Right renal pelvis (tissue), 4 donors: ENCODE measurements at places on chromosomes 11 and 22.

GRCh38 chr11:77568306-77568705, 21.4 kb upstream of the AQP11 start:
- no peak for DNase-seq

DNA sequence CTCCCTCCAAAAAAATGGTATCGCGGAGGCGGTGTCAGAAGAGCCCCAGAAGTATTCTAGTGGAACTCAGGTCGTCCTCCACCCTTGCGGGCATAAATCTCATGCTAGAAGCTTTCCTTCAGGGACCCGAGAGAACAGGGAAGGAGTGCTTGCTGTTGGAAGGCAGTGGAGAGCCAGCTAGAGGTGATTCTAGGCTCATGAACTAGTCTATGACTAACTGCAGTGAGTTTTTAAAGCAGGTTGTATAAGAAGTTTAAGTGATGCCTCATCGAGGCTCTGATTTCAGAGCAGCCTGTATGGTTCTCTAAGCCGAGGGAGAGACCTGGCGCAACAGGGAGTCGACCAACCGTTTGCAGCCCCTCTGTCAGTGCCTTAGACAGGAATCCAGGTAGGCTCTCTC, 85.7 kb downstream of the TBC1D22A start:
- DNase-seq = no peak

DNA sequence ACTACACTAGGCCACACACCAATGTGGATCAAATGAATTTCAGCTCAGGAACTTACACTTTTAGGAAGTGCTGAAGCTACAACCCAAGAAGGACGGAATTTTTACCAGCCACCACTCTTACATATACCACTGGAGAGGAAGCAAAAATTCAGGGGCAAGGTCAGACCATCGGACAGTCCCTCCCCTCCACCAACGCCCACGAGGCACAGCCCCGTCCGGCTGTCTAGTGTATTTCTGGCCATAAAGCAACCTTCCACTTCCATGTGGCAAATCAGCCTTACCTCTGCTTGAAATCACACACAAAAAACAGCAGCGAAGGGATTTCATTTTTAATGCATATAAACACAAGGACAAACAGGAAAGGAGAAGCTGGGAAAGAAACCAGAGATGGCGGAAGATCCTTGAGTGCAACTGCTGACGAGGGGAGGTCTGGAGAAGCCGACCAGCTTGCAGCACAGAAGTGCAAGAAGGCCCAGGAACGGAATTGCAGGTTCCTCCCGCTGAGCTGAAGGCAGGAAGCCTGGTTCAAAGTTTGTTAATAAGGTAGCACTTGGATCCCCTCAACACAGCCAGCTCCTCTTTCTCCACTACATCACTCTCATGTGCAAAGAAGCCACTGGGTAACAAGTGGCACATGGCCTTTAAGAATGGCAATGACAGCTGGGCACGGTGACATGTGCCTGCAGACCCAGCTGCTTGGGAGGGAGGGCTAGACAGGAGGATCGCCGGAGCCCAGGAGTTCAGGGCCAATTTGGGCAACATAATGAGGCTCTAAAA, 71.5 kb downstream of the SHANK2 start:
- no peak for DNase-seq

DNA sequence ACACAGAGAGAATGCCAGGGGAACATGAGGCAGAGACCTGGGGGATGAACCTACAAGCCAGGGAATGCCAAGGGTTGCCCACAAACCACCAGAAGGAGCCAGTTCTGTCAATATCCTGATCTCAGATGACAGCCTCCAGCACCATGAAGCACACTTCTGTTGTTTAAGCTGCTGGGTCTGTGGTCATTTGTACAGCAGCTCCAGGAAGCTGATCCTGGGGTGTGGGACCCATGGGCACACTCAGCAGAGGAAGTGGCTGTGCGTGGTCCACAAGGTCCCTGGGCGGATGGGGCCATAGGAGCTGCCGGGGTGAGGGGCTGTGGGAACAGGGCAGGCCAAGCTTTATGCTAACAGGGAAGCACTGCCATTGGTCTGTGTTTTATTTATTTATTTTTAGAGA, 12.1 kb downstream of the PPM1F start:
- DNase-seq = no peak

DNA sequence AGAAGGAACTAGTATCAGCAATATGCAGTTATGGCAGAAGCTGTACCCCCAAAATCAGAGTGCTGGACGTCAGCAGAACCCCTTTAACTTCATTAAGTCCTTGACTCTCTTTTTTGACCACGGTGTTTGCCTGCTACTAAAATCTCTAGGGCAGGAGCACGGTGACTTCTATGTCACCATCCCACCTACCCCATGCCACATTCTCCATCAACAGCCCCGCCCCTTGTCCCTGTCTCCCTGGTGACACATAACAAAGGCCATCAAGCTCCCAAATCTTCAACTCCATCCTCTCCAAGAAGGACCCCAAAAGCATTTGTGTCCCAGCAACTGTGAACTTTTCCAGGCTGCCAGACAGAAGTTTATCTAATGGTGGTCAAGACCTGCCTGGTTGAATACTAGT, 894 bp downstream of the ADA2 start:
- no peak for DNase-seq

- no peak for DNase-seq
Measured at GRCh38 chr22:46829117-46829891, 66.9 kb downstream of the TBC1D22A start.

DNA sequence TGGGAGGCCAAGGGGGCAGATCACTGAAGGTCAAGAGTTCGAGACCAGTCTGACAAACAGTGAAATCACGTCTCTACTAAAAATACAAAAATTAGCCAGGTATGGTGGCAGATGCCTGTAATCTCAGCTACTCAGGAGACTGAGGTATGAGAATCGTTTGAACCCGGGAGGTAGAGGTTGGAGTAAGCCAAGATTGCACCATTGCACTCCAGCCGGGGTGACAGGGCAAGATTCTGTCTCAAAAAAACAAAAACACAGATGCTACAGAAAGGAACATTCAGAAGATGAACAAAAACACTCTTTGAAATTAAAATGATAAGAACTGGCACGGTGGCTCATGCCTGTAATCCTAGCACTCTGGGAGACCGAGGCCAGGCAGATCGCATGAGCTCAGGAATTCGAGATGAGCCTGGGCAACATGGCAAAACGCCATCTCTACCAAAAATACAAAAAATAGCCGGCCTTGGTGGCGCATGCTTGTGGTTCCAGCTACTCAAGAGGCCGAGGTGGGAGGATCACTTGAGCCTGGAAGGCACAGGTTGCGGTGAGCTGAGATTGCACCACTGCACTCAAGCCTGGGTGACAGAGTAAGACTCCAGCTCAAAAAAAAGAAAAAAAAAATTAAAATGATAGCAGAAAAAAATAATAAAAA, 8.5 kb downstream of the RAB6A start:
- DNase-seq = no peak

DNA sequence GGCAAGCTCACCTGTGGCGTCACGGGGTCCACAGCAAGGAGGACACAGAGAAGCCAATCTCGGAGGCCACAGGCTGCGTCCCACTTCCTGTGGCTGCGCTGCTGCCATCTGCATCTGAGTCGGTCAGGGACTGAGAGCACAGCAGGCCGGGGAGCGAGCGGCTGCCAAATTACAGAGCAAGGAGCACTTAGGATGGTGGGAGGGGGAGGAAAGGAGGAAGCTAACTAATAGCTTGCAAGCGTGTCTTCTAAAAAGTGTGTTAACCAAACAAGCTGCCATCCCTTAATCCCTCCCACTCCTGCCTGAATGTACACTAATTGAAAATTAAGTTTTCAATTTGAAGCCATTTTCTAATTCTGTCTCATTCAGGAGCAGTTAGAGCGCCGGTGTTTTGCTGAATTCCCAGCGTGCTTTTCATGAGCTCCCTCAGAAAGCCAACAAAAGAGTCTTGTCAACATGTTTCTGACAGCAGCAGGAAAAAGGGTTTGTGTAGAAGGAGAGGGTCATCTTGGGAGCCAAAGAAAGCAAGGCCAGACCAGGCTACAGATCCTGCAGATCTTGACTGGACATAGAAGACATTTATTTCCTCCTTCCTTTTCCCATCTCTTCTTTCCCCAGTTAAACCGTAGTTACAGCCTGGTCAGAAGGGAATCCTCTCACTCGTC, 42.4 kb upstream of the API5 start:
- no peak for DNase-seq

DNA sequence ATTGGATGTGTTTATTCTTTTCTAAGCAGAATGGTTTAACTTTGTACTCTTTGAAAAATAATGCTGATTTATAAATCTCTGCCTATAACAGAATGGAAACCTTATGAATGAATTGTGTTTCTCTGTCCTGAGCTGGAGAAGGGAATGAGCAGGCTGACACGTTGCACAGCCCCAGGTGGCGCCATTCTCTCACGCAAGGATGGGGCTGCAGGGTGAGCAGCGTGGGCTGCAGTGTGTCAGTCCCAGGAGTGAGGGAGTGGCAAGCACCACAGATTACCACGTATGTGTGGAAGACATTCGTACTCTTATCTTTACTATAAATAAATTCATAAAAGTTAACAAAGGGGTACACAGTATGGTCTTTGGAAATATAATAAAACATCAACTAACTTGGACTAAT, 33.4 kb downstream of the FDX1 start:
- peak; percentile 8 for DNase-seq

DNA sequence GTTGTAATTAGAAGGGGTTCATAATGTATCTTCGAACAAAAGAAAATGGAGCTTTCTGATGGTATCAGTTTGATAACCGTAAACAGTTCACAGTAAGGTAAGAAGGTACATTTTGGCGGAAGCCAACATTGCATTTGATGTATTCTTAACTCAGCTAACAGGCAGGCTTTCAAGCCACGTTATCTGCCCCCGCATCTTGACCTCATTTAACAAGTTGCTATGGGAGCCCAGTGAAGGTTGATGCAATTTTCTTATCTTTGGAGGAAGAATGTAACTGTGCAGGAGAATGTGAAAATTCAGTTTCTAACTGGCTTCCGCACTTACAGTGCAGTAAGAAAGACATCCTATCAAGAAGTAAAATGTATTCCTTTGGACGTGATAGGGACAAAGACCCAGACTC, 110.6 kb downstream of the ETS1 start:
- DNase-seq = no peak

GRCh38 chr11:7759010-7759409, 37.7 kb downstream of the OR5P2 start:
- no peak for DNase-seq

DNA sequence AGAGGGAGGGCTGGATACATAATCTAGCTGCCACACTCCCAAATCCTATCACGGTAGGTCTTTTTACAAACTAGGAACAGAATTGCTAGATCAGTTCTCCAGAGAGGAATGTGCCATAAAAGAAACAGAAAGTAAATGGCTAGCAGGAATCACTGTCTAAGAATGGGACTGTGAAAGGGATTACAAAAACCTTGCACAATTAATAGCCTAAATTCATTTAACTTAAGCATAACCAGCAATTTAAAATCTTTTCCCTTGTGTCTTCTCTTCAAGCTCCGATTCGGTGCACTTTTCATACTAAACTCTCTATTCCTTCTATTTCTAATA, 35.2 kb downstream of the APOL5 start:
- DNase-seq = no peak

DNA sequence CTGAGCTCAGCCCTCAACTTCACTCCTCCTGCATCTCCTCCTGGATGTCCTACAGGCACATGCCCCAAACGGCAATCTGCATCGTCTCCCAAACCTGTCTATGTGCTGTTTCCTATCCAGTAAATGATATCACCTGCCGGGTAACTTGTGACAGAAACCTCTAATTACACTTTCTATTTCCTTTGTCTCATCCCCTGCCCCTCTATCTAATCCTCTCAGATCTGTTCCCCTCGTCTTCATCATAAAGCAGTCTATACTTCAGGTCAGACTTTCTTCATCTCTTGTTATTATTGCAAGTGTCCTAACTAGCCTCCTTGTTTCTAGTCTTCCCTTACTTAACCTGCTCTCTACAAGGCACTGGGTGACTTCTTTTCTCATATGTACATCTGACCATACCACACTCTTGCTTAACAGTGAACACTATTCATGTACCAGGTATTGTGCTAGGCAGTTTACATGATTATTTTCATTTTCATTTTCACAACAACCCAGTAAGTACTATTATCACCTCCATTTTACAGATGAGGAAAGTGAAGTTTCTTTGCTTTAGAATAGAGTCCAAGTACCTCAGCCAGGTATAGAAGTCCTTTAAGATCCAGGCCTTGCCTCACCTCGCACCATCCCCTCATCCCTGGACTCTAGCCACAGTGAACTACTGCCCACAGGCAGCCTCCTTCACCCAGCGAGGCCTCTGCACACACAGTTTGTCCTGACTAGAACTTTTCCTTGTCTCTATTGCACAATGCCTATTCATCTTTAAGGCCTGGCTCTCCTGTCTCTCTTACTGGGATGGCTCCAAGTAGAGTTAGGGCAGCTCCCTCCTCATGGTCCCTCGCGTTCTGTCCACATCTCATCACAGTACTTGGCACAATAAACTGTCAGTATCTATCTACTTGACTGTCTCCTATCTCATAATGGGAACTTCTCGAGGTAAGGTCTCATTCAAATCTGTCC, 22.1 kb upstream of the UCP3 start:
- no peak for DNase-seq

DNA sequence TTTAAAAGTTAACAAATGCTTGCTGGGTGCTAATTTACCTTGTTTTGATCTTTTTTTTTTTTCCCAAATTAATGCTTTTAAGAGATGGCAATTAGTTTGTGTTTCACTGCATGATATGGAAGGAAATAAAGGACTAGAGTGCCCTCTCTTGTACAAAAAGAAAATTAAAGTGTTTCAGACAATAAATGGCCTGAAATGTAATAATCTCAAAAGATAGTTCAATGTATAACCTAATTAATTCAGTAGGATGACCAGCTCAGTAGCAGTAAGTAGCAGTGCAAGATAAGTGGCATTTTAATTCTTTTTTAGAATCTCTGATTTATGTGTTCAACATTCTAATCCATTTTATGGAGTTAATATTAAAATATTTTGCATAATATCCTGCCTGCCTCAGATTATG, 39.9 kb upstream of the MYO18B start:
- no peak for DNase-seq

DNA sequence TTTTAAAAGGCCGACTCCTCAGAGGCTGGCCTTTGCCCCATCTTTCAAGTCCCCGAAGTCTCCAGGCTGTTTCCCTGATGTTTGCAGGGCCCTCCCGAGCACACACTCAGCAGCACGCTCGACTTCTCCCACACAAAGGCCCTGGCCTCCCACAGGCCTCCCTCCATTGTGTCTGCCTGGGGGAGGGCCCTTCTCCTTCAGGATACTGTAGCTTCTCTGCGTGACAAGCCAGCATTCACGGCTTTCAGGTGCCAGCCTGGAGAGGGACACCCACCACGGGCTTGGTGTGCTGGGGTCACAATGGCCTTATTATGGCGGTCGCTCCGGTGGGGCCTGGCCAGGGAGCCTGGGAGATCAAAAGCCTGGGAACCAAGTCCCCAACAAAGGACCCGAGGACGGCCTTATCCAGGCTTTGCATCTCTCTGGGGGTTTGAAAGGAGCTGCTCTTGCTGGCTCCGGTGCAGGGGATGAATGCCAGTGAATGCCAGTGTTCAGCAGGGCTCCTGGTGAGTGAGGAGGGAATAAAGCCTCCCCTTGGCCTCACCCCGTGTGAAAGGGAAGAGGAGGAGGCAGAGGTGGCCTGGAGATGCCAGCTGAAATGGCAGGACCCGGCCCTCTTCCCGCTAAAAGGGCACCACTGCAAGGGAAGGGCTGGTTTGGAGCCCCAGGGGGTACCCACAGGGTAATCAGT, 55.0 kb downstream of the TRAF6 start:
- DNase-seq = no peak
